Coronary artery (tissue), 2 donors: ENCODE measurements at places on chromosomes 2 and 18.

GRCh38 chr2:146068051-146068450, 1548.1 kb upstream of the ZEB2 start:
- DNase-seq: no peak

DNA sequence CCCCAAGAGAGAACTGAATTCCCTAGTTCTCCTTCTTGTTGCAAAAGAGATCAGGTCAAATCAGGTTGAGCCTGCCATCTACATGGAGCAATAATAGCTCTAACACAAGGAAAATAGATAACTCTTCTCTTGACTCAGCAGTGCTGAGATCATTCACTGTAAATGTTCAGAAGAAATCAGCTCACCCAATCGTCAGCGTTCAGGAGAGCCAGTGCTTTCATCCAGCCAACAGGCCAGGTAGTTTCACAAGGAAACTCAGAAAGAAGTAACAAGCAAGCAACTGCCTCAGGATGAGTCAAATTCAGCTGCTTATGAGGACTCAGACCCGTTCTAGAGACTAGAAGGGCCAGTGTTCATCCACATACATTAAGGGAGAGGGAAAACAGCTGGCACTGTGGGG, 5.9 kb downstream of the LMAN2L start:
- DNase-seq: no peak

DNA sequence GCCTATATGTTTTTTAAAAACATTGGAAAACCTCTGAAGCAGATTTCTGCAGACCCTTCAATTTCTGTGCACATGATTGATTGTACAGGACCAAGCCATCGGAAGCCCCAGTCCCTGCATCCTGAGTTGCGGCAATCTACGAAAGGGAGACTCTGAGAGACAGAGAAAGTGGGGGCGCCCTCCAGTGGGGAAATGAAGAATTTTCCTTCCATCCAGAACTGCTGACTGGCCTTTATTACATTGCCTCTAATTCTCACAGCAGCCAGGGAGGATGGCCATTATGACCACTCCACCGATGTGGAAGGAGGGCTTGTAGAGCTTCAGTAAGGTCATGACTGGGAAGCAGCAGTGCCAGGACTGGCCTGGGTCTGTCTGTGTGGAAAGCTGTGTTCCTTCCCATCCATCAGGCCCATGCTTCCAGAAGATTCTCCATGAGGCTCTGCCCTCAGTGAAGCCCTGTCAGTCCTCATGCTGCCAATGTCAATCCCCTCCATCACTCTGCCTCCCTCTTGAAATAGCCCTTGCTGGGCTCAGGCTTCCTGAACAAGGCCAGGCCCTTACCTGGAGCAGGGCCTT, 20.0 kb upstream of the RESP18 start:
- DNase-seq: no peak

GRCh38 chr2:11787991-11788390, 41.6 kb downstream of the LPIN1 start:
- peak; percentile 55 for DNase-seq

- peak; percentile 45 for DNase-seq
Observed at GRCh38 chr2:70954886-70955285, 19.2 kb downstream of the ATP6V1B1 start.

GRCh38 chr2:20595439-20596192, 55.3 kb downstream of the HS1BP3 start:
- DNase-seq: peak; percentile 72

- peak; percentile 63 for DNase-seq
Observed at GRCh38 chr2:70939001-70939838, 3.5 kb downstream of the ATP6V1B1 start.

- no peak for DNase-seq
Observed at GRCh38 chr2:223950448-223951347, 5.6 kb upstream of the WDFY1 start.

DNA sequence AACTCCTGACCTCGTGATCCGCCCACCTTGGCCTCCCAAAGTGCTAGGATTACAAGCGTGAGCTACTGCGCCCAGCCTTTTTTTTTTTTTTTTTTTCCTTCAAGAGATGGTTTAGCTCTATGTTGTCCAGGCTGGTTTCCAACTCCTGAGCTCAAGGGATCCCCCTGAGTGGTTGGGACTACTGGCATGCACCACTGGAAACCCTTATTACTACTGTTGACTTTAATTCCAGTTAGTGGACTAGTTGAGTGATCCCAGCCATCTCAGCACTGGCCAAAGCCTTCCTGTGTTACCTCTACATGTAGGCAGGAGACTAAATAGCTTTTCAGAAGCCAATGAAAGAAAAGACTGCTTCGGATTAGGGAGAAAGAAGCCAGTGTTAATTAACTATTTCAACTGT, 8.1 kb upstream of the SSB start:
- DNase-seq: no peak

DNA sequence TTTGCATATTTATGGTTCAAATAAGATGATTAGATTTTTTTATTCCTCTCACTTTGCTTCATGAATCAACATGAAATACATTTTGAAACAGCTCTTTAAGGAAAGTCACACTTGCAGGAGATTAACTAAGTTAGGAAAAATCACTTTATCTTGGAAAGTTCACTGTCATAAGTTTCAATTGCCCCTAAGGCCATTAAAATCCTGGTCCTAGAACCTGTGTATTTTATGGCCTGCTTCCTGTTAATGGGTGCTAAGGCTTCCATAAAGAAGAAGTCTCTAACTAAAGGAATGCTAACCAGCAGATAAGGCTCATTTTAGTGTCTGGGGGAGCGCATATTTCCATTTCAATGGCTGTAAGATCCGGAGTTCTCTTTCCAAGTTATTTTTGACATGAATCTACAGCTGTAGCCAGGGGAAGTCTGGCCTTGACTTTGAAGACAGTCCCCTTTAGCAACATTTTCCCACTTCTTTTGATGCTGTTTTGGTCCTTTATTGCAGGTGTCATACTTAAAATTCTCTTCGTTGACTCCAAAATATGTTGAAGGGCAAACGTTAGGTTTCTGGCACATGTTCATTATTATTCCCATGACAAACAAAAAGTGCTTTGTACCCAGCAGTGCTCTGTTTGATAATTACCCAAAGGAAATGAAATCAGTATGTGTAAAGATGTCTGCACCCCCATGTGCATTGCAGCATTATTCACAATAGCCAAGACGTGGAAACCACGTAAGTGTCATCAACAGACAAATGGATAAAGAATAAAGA, 34.4 kb upstream of the SH3BP4 start:
- no peak for DNase-seq

DNA sequence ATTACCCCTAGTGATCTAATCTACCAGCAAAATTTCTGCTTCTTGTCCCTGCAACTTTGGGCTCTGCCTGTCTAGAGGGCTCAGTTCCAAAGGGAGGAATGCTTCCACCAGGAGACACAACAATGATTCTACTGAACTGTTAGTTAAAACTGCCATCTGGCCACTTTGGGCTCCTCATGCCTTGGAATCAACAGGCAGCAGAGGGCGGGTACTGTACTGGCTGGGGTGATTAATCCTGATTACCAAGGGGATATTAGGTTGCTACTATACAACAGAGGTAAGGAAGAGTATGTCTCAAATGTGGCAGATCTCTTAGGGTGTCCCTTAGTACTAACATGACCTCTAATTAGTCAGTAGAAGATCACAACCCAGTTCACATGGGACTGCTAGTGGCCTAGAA, 21.4 kb downstream of the HADHA start:
- no peak for DNase-seq

DNA sequence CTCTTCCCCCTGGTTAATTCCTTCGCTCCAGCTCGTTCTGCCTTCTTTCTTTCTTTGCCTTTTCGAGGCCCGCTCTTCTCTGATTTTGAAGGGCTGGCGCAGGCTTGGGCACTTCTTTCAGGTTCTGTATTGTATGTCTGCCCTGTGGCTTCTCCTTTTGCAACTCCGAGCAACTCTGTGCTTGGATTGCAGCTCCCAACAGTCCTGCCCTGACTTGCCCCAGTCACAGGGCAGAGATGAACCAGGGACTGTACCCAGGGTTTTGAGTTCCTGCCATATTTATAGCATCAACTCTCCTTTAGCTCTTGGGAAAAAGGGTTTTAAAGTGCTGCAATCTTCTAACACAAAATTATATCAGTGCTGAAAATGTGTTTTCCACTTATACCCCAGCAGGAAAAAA, 31.1 kb upstream of the CD8A start:
- no peak for DNase-seq

- no peak for DNase-seq
Observed at GRCh38 chr2:39503277-39503676, 66.2 kb upstream of the MAP4K3 start.

GRCh38 chr18:6543330-6543908, 128.7 kb upstream of the L3MBTL4 start:
- no peak for DNase-seq

GRCh38 chr2:147294825-147295392, 549.9 kb upstream of the ACVR2A start:
- no peak for DNase-seq

DNA sequence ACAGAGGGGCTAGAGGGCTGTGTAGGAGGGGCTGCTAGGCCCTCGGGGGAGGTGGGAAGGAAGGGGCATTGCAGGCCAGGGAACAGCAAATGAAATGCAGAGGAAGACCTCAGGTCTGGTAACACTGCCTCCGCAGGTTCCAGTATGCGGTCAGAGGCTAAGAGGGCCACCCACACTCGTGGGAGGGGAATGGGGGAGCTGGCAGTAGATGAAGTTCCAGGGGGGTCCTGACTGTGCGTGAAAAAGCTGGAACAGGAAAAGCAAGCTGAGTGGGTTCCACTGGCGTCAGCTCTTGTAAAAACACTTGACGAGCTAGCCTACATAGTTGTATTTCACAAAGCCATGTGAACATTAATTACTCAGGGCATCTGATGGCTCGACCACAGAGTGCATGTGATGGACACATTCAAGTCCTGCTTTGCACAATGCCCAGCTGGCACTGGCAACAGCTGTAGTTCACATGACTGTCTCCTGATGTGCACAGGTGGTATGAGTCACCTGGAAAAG, 29.0 kb upstream of the PTPN4 start:
- DNase-seq: no peak

DNA sequence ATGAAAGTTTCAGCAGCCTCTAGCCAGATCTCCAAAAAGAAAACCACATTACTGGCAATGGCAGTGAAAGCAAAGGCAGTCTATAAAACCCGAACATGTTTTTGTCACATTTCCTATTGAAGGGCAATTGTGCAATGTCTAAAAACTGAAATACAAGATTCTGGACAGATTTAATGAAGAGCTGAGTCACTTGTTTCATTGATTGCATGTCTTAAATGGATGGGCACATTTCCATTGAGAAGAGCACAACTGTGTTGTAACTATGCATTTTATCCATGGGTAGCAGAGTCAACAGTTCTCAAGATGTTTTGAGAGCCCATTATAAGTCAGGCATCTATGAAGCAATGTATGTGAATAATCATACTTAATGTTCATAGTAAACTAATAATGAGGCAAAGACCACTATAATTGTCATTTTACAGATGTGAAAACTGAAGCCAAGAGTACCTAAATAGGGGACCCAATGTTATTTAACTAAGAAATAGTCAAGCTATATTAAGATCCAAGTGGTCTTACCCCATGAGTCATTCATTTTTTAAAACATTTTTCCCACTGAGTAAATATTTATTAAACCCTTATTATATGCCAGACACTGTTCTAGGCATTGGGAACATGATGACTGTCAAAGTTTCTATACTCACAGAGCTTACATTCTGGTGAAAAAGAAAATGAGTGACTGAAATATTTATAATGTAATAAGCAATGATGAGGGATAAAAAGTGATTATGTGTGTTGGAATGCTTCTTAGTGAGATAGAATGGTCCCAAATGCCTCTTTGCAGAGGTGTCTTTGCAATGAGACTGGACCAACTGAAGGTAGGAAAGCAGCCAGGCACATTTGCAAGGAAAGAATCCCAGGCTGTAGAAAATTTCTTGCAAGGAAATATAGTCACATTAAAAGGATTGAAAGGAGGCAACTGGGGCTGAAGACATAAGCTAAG, 818.9 kb upstream of the ACVR2A start:
- DNase-seq: no peak

GRCh38 chr2:18611604-18612003, 22.2 kb upstream of the NT5C1B start:
- no peak for DNase-seq

DNA sequence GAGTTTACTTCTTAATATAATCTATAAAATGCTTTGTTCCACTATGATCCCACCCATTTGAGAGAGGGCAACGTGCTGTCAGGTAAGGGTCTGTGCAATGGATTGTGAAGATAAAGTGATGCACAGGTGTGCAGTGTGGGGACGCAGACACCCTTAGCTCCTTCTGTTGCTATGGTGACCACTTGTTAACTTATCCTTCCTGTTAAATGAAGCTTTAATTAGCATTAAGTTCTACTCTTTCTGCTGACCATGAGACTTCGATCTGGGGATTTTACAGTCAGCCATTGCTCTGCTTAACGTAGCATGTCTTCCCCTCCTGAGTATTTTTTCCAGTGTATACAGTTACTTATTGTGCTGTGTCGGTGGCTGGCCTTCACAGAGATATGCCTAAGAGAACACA, 23.1 kb upstream of the ALKAL2 start:
- DNase-seq: no peak

DNA sequence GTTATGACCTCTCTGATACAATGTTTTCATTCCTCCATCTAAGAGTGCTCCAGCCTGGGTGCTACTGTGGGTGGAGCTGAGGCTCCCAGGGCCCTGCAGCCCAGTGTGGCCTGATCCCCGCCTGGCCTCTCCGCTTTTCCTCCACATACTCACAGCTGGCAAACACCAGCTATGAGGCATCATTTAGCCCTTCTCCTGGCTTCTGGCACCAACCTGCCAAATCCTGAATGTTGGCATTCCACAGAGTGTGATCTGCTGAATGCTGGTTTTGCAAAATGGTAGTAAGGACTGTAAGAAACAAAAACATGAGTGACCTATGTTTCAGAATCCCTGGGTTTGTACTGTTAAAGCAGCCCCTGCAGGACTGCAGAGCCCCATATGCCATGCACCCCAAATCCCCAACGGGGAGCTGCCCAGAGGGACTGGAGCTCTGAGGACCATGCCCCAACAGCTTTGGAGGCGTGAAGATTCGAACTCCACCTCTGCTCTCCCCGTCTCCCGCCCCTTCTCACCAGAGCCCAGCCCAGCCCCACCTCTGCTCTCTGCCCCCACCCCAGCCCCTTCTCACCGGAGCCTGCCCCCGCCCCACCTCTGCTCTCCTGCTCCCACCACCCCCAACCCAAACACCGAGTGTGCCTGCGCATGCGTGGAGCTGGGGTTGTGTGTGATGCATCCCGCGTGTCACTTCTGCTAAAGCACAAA, 4.2 kb downstream of the SLC66A2 start:
- DNase-seq: peak; percentile 49

DNA sequence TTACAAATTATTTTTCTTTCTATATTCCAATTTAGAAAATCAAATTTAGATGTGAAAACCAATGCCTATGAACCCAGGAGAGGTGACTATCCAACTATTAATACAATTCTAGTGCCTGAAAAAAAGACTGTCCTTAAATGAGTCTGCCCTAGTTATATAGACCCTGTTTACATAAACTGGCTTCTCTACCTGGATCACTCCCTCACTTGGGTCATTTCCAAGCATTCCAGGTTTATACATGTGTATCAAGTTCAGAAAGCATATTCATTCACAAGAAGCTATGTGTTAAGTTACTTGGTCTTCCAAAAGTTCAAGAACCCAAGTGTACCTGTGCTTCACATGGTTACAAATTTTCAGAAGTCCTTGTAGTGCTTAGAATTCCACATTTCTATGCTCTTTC, 8.3 kb downstream of the ZNF385B start:
- no peak for DNase-seq
